SW 1271 (cell line): ENCODE measurements at places on chromosomes 6 and 20.

GRCh38 chr6:124796464-124796970 is 165.7 kb upstream of the RNF217 start:
- DNase-seq, result no peak

- no peak for DNase-seq
Measured at GRCh38 chr6:43428874-43429273, 1.5 kb downstream of the ABCC10 start.

GRCh38 chr6:9083108-9083507 is 647.8 kb upstream of the SLC35B3 start:
- no peak for DNase-seq

DNA sequence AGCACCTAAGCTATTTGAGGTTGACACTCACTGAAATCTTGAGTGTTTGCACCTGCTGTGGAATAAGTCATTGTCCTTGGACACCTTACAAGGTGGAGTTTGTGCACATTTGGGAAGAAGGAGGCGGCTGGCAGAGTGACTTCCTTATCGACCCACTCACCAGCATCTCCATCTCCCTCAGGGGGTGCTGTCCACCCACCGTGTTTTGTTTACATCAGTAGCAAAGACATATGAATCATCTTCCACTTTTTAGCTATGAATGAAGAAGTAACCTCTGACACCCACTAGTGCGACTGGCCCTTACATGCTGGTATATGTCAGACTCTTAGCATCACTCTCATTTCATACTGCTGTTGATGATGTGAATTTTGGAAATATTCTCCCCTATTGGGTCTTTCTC is 119.5 kb upstream of the SGK1 start:
- peak; percentile 37 for DNase-seq

- no peak for DNase-seq
Measured at GRCh38 chr20:53679597-53680309, 86.1 kb upstream of the ZNF217 start.

GRCh38 chr6:145096846-145097245 is 638.5 kb downstream of the EPM2A start:
- DNase-seq, result no peak

DNA sequence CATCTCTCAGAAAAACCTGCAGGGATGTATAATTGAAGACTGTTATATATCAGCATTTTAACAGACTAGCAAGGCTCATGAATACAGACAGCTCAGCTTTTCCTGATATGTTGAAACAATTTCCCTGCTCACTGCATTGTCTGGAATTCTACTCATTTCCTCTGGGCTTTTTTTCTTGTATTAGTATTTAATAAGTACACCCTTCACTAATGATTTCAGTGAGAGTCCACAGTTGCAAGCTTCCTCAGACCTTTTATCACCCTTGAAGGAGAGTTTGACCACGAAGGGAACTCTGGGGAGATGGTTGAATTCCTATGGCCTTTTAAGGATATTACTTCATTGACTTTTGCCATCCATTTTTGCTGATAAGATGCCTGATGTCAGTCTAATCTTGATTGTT is 248.7 kb downstream of the ADGB start:
- DNase-seq, result no peak

DNA sequence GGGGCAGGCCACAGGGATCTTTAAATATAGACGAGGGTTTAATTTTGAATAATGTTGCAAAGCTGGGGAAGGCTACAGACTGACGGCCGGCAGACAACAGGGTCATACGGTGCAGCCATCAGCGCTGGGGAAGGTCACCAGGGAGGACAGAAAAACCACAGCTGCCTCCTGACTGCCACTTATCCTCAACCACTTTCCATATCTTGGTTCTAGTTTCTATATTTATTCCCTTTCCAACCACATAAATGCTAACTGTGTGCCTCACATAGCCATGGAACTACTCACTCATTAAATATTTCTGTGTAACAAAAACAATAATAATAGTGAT is 85.7 kb upstream of the AGPAT4 start:
- DNase-seq, result no peak

DNA sequence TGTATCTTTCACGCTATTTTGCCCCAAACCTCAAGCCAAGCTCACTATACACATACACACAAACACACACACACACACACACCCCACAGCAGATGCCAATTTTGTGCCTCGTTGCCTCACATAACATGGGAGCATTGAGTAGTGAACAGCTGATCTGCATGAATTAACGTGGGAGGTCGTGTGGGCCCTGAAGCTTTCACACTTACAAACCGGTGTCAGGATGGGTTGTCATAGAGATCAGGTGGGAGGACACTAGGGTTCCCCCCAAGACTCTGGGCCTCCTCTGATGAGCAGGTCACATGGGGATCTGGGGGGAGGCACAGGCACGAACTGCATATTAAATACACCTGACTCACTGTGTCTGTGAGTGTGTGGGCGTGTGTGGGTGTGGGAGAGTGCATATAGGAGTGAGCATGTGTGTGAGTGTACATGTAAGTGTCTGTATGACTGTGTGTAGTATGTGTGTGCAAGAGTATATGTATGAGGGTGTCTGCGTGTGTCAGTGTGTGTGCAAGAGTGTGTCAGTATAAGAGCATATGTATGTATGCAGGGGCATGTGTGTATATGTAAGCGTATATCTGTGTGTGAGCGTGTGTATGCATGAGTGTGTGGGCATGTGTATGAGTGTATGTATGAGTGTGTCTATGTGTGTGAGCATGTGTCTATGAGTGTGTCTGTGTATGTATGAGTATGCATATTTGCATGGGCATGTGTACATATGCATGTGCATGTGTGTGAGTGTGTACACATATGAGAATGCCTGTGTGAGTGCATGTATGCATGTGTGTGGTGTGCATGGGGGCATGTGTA is 370.4 kb downstream of the PREX1 start:
- no peak for DNase-seq

DNA sequence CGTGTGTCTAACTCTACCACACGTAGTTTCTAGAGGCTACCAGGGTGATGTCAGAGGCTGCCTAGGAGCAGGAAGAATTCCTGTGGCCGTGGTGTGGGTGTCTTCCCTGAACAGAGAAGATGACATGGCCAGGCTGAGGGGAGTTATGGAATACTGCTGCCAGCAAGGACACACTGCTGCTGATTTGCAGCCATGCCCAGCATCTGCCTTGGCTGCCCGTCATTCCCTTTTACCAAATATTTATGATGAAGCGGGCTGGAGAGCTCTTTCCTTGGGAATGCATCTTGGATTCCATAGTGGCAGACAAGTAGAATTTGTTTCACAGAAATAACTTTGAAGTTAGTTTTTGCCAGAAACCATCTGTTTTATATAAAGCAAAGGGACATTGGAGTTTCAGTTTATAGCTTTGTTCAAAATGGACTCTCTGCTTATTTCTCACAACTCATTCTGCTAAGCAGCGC is 80.8 kb upstream of the VSTM2L start:
- DNase-seq, result no peak

- DNase-seq, result no peak
Measured at GRCh38 chr6:168943231-168943905, 310.3 kb downstream of the THBS2 start.

DNA sequence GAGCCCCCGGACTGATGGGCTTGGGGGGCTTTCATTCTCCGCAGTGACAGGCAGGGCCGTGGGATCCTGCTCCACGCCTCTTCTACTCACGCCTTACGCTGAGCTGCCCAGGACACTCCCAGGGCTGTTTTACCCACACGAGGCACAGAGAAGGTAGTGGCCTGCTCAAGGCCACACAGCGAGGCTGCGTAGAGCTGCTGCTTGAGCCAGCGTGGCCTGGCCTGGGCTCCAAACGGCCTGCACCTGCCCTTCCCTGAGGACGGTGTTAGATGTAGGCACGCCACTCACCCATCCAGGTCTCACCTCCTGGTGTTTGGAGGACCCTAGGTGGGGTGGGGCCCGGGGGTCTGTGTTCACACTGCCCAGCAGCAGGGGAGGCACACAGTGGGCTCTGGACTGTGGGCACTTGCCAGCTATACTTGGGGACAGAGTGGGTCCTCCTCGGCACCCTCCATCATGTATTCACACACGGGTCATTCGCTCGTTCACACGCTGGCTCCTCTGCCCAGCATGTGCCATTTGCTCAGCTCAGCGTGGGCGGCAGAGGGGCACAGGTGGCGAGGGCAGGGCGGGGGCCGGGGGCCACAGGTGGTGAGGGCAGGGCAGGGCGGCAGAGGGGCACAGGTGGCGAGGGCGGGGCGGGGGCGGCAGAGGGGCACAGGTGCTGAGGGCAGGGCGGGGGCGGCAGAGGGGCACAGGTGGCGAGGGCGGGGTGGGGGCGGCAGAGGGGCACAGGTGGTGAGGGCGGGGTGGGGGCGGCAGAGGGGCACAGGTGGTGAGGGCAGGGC is 18.4 kb upstream of the RBBP8NL start:
- no peak for DNase-seq

- DNase-seq, result peak; percentile 53
Measured at GRCh38 chr6:145147981-145148749, 587.2 kb downstream of the EPM2A start.

DNA sequence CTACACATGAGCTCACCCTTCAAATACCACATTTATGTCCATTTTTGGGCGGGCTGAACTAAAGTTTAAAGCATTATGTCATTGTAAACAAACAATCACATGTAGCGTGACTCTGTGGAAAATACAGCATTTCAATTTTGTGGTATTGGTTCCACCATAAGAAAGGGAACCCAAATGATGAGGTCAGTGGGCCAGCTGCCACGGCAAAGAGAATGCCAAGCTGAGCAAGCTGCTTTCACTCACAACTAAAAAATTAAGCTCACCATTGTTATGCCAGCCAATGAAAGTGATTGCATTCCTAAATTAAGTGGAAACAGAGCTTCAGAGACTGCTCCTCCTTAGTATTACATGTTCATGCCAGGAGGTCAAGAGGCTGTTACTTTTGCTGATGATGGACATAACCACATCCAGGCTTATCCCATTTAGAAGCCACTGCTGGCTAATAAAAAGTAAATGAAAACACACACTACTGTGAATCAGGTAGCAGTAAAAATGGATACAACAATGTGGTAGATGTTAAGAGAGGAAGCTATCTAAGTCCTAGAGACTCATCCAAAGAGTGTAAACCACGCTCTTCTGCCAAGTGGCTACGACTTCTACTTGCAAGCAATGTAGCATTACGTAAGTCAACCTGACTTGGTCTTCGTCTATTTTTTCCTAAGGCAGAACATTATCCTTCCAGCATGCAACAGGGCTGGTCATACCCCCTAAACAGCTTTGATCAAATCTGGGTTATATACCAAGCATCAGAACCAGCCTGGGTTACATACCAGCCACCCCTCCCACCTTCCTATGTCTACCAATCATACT is 164.8 kb downstream of the BACH2 start:
- DNase-seq, result no peak

- no peak for DNase-seq
Measured at GRCh38 chr6:106134906-106135634, 48.9 kb downstream of the PRDM1 start.

DNA sequence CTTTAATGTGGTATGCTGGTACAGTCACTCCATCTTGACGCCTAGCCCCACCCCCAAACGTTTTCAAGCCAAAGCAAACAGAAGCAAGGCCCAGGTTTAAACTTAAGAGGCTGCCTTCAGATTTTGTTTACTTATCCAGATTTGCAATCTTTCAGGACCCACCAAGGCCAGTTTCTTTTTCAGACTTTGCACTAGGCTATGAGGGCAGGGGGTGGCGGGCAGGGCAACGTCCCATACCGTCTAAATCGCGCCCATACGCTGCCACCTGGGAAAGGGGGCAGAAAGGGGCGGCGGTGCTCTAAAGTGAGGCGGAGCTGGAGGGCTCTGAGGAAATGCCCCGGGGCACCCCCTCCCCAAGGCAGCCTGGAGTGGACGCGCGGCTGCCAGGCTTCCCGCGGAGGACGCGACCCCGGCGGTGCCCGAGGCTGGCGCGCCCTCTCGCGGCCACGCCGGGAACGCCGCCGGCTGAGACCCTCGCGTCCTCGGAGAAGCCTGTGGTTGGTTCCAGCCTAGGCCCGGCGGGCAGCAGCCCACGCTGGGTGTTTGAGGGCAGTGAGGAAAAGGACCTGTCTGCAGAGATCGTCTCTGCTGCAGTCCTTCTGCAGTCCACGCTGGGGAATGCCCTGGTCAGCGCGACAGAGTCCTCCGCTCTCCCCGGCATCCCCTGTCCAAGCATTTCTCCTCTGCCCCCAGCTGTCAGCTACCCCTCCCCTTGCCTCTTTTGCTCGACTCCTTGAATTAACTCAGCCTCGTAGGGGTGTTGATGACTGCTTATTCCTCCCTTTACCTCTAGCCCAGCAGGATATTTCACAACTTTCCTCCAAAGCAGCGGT is 129.2 kb upstream of the PRND start:
- no peak for DNase-seq

GRCh38 chr6:143068001-143068400 is 7.3 kb downstream of the AIG1 start:
- no peak for DNase-seq

DNA sequence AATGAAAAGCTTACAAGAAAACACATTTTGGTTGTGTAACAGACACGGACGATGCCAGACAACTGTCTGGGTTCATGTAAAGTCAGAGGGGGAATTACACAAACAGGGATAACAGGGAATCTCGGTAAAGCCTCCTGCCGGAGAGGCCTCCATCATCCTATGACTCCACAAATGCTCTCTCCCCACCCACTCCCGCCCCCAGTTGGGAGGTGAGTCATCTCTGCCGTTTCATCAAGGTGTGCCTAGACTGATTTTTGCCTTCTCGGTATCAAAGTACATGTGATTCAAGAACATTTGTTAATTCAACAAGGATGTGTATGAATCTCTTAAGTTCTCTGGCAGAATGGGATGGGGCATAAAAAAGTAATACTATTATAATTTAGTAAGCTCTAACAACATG is 304.9 kb upstream of the PRDM1 start:
- no peak for DNase-seq

GRCh38 chr6:39214846-39215639 is 14.2 kb downstream of the KCNK5 start:
- no peak for DNase-seq

GRCh38 chr6:164346631-164347030 is 932.1 kb downstream of the QKI start:
- DNase-seq, result no peak

- no peak for DNase-seq
Measured at GRCh38 chr6:158205169-158205944, 37.2 kb downstream of the GTF2H5 start.

GRCh38 chr20:19903168-19903811 is 113.9 kb upstream of the NAA20 start:
- no peak for DNase-seq

DNA sequence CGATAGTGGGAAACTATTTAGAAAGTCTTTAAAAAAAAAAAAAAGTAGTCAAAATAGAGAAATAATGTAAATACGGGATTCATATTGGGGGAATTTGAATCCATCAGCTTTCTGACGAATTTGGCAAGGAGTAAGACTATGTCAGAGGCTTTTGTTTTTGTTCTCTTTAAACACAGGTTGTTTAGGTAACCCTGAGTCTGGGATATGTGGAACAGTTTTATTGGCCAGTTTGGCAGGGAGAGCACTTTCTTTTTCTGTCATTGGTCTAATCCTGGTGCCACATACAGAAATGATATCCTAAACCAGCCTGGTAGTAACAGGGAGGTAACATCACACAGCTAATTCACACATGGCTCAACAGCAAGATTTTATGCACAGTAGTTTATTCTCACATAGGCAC is 27.7 kb downstream of the HAO1 start:
- no peak for DNase-seq
